GOT3 (cell line): ENCODE measurements at places on chromosomes 12 and 14.

- no peak for DNase-seq
These were observed 13.9 kb downstream of the TMEM119 start for GRCh38 chr12:108583991-108584390.

DNA sequence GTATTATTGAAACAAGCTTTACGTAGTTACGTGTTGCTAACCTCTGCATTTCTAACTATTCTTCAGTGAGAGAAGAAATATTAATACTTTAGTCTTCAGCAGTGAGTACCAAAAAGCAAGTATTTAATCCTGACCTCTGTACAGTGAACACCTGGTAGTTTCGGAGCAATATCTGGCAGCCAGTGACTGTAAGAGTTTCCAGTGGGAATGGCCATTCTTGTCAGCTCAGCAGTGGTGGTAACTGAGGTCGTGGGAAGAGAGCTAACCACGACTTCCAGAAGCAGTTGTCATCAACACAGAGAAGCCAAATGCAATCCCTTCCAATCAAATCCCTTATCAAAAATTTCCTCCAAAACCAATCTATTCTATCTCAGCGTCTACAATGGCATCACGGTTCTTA lies 1500.2 kb upstream of the FLRT2 start:
- DNase-seq: no peak

DNA sequence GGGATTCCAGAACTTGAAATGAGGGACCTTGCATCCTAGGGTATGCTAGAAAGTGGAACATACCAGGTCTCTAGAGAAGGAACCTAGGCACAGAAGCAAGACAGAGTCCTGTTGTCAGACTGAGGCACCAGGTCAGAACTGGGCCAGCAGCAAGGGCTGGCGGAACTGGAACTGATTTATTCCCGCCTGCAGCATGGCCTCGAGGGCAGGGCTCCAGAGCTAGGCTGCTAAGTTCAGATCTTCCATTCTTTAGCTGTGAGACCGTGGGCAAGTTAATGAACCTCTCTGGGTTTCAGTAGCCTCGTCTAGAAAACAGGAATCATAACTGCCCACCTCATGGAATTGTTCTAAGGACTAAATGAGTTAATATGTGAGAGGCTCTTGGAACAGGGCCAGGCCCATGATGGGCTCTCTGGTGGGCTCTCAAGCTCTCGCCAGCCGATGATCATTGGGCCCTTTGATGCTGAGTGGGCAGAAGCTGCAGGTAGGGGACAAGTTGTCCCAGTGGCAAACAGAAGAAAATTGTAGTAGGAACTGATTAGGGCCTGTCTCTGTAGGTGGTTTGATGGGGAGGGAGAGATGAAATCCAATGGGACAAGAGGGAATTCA lies 199.8 kb downstream of the ZFP36L1 start:
- DNase-seq: no peak

DNA sequence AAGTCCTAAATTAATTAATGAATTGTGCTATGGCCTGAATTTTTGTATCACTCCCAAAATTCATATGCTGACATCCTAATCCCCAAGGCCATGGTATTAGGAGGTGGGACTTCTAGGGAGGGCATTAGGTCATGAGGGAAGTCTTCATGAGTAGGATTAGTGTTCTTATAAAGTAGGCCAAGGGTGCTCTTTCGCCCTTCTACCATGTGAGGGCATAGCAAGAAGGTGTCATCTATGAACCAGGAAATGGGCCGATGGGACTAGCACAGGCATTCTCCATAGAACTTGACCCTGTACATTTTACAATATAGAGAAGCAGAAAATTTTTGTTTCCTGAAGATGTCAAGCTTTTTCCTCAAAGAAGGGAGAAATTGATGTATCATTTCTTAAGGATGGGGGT lies 12.5 kb downstream of the SYT10 start:
- DNase-seq: no peak

GRCh38 chr14:20197459-20197858 lies 6.8 kb downstream of the OR11G2 start:
- no peak for DNase-seq

DNA sequence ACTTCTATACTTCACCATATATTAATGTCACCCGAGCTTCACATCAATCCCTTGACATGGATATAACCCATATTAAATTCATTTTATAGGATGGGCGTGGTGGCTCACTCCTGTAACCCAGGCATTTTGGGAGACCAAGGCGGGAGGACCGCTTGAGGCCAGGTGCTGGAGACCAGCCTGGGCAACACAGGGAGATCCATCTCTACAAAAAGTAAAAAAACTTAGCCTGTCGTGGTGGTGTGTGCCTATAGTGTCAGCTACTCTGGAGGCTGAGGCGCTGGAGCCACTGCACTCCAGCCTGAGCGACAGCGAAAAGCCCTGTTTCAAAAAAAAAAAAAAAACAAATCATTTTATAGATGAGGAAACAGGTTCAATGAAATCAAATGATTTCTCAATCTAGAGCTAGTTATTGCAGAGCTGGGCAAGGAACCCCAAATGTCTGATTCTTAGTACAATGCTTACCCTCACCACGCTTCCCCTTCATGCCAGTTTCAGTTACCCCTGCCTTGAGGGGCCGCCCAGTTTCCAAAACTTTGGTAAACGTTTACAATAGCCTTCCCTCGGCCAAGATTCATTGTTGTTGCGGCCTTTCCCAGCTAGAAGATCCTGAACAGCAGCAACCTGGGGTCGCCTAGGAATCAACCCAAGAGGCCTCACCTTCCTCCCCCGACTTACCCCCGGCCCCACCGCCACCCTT lies 751 bp downstream of the PSMB5 start:
- DNase-seq: no peak

DNA sequence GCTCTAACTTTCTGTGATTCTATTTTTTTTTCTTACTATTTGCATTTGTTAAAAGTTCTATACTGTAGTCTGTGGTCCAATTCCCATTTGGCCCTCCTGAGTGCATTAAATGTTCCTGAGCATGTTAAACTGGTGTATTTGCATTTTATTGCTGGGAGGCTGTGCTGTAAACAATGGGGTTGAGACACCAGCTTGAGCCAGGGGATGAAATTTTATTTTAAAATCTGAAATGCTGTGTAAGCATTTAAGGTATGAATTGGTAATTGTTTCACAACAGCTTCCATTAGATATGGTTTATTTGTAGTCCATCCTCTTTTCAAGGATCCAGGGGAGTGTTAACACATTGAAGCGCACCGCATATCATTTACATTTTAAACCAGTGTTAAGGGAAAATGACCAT lies 89.9 kb upstream of the RFX4 start:
- DNase-seq: no peak

DNA sequence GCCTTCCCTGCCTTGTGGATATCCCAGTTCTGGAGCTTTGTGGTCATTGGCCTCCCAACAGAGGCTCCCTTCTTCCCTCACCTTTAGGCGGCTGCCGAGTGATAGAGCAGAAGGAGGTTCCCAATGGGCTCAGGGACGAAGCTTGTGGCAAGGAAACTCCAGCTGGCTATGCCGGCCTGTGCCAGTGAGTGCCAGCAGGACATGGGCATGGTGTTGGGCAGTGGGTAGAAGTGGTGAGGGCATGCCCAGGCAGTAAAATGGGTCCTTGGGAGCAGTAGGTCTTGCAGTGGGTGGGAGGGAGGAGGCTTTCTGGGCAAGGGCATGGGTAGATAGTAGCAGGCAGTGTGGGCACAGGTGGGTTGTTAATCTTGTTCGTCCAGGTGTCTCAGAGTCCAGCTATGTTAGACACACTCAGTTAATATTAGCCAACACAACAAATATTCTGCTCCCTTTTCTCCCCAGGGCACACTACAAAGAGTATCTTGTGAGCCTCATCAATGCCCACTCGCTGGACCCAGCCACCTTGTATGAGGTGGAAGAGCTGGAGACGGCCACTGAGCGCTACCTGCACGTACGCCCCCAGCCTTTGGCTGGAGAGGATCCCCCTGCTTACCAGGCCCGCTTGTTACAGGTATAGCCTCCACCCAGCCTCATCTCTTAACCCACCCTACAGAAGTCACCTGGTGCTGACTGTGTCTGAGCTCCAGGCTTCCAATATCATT lies 1.1 kb upstream of the IRF9 start:
- DNase-seq: no peak

GRCh38 chr12:77108707-77109106 lies 43.3 kb upstream of the E2F7 start:
- no peak for DNase-seq

DNA sequence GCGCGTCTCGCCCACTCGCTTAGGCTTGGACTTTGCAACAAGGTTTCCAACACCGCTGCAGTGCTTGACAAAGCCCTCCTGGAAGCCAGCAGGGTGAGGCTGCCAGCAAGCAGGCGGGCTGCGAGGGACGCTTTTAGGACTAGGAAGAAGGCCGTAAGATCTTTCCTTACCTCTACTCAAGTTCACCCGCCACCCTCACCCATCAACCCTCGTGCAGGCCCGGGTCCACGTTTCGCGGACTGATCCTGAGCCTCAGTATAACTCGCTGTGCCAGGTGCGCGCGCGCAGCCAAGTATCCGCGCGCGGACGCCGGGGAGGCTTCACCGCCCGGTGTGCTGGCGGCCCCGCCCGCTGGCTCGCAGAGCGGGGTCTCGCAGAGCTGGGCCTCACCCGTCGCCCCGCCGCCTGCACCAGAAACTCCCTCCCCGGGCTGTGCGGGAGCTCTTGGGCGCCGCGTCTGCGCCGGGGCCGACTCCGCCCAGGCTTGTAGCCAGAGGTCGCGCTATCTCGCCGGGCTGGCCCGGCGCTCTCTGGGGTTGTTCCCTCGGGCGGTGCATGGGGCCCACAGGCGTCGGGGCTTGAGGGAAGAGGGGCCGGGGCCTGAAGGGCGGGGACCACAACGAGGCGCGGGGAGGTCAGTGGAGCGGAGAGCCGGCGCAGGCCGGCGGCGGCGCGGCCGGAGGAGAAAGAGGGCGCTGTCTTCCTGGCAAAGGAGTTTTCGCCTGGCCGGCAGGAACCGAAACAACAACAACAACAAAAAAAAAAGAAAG lies 7.6 kb upstream of the SIX1 start:
- peak; percentile 10 for DNase-seq
